ENCODE measurements at places on chromosomes 6 and 20.

DNA sequence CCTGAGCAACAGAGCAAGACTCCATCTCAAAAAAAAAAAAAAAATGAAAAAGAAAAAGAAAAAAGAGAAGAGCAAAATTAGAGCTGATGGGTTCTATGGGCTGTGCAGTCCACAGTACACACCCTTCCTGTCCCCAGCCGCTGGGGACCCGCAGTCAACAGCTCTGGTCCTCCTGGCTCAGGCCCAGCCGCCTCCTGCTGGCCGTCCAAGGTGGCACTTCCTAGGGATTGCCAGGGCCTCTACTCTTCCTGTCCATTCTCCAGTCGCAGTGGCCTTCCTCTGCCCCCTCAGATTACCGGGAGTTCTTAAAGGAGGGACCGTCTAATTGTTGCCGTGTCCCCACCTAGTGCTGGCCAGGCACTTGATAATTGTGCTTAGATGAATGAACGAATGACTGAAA is 41.7 kb downstream of the TMEM242 start:
- peak; percentile 18 for DNase-seq

- peak; percentile 82 for DNase-seq
Measured at GRCh38 chr6:106512048-106512967, 117.0 kb downstream of the RTN4IP1 start.

DNA sequence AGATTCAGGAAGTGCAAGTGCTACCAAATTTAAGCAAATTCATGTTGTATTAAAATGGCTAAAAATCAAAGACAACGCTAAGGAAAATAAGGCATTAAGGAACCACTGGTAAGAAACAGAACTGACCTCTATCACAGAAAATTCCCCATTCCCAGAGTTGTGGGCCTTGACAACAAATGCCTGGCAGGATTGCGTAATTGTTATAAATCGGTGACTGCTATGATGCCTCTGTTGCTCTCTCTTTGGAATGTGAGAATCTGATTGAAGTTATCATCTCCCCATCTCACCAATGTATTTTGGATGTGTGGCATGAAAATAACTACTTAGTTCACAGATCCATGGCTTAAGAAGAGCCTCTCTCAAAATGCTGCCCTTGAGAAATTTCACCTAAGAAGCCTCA is 257.3 kb downstream of the OGFRL1 start:
- no peak for DNase-seq

DNA sequence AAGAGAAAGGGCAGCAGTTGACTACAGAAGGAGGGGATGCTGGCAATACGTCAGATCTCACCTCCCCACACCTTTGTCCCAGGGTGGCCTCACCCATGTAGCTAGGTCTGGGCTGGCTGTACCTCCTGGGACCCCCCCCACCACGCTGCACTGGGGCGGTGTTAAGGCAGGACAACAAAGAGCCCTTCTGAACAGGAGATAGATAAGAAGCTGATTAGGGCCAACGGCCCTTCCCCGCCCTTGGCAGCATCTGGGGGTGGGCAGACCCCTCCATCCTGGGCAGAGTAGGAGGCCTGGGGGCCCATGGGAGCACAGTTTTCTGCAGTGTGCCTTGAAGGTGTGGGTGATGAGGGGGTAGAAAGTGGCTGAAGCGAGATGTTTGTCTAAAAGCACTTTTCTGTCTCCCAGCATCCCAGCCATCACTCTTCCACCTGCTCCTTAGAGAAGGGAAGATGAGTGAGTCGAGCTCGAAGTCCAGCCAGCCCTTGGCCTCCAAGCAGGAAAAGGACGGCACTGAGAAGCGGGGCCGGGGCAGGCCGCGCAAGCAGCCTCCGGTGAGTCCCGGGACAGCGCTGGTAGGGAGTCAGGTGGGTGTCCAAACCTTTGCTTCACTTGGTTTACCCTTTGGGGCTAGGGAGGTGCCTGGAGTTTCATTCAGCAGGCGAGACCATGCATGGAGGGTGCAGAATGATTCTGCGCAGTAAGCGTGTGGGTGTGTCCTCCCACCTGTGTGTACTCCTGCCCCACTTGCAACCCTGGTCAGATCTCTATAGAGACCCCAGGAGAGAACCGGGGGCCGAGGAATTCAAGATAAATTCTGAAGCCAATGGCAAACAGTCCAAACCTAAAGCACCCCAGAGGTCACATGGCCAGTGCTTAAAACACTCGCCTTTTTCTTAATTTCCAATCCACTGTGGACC is 3.9 kb downstream of the HMGA1 start:
- no peak for DNase-seq

GRCh38 chr6:16316741-16317251 is 78.4 kb downstream of the GMPR start:
- DNase-seq = no peak

GRCh38 chr20:14720251-14720650 is 382.8 kb upstream of the FLRT3 start:
- no peak for DNase-seq

DNA sequence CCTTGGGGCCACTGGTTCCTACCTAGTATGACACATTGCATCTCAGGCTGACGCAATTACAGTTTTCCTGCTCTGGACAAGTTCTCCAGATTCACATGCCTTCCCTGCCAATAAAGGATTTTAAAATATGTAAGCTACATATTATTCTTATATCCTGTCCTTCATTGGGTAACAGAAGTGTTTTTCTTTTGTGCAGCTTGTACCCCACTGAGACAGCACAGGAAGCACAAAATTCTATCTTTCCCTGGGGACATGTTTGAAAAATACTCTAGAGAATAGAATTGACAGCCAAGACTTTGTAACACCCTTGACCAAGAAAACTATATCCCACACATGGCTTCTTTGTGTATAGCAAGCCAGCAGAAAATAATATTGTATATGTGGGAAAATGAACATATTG is 456.8 kb downstream of the MAFB start:
- no peak for DNase-seq

DNA sequence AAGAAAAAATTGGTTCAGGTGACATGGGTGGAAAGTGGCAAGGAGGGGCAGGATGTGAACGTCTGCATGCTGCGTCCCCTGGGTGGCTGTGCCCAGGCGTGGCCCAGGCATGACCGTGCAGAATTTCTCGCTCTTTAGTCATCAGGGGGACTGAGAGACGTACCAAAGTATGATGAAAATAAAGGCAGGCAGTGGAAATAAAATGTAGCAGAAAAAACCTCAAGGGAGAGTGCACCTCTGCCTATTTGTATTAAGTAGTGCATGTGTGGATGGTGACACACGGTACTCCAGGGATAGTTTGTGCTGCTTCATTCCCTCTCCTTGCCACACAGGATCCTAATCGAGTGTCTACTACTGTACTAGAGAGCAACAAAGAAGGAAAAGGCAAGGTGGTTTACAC is 81.1 kb downstream of the ATP9A start:
- DNase-seq = no peak

GRCh38 chr6:109768485-109768884 is 77.4 kb downstream of the FIG4 start:
- no peak for DNase-seq

GRCh38 chr6:11064836-11065235 is 20.7 kb upstream of the ELOVL2 start:
- no peak for DNase-seq

GRCh38 chr20:37342231-37343177 is 3.4 kb upstream of the SRC start:
- no peak for DNase-seq

GRCh38 chr6:45350186-45350710 is 22.1 kb downstream of the RUNX2 start:
- DNase-seq = no peak

GRCh38 chr6:81455641-81456040 is 296.8 kb downstream of the TENT5A start:
- no peak for DNase-seq

- DNase-seq = no peak
Measured at GRCh38 chr6:32329141-32329540, 42.6 kb downstream of the TSBP1 start.

DNA sequence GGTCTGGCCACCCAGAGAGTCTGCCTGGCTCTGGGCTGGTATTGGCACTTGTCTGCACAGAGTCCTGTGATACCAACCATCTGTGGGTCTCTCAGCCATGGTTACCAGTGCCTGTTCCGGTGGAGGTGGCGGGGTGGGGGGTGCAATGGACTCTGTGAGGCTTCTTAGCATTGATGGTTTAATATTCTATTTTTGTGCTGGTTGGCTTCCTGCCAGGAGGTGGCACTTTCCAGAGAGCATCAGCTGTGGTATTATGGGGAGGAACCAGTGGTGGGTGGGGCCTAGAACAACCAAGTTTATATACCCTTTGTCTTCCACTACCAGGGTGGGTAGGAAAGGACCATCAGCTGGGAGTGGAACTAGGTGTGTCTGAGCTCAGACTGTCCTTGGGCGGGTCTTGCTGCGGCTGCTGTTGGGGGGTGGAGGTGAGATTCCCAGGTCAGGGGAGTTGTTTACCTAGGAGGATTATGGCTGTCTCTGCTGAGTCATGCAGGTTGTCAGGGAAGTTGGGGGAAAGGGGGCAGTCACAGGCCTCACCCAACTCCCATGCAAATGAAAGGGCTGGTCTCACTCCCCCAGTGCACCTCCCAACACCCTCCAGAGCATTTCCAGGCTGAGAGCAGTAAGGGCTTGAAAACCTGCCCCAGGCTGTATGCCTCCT is 117.5 kb downstream of the FLRT3 start:
- no peak for DNase-seq

GRCh38 chr6:159042003-159042825 is 2.6 kb downstream of the TAGAP start:
- peak; percentile 80 for DNase-seq

- no peak for DNase-seq
Measured at GRCh38 chr6:29490055-29490454, 2.3 kb upstream of the MAS1L start.

- DNase-seq = no peak
Measured at GRCh38 chr6:3329393-3330051, 70.8 kb downstream of the PSMG4 start.

DNA sequence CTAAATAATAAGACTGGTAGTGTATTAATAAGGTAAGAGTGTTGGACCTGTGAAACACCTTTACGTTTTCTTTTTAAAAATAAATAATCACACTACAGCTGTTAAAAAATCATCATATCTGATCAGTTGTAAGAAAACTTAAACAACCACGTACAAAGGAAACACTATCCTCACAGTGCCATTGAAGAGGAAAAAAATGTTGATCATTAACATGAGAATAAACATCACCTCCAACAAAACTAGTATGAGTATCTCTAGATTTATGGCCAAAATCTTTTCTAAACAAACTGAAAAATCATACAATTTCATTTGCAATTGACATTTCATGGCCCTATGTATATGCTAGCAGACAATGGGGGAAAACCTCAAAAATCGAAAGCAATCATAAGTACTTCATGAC is 590 bp downstream of the EYS start:
- DNase-seq = no peak

DNA sequence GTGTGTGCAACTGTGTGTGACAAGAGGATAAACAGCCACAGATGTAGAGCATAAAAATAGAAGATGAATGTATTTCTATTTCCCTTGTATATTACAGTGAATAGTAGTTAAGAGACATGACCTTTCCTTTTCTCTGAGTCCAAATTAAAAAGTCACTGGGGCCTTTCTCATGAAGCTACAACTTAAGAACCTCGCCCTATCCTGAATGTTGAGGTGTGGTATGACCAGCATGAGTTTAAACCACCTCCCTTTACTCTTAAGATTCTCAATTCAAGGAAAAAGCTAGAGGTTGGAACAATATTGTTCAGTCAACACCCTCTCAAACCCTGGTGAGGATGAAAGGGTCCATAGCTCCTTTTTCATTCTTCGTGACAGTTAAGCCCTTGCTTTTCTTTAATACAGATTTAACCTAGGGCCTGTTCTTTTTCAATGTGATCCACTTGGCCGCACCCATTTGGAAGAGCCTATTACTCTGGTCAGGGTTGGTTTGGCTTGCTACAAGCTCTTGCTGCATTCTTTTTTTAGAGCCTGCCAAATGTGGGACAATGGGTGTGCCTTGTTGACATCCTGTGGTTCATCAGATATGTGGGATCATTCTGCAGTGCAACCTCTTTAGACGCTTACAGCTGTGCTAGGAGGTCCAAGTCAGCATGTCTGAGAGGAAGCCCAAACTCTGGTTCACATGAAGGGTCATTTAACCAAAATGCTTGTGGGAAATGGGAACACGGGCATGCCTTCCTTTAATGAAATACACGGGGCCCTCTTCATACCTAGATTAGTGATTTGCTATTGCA is 290.0 kb downstream of the HAO1 start:
- DNase-seq = no peak

DNA sequence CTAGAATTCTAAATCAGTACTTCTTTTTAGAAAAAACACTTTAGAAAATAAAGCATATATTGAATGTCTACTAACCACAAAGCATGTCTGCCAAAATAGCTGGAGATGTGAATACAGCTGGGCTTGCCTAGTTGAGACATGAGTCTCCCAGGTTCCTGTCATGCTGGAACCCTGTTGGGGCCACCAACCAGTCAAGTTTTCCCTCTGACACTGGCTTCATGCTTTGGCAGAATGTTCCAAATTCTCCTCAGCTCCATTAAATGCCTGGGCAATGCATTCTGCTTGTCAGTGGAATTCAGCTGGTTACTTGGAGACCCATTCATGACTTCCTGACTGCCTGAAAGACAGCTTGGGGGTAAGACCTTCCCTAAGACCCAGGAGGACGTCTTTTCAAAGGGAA is 87.2 kb downstream of the PRND start:
- no peak for DNase-seq

DNA sequence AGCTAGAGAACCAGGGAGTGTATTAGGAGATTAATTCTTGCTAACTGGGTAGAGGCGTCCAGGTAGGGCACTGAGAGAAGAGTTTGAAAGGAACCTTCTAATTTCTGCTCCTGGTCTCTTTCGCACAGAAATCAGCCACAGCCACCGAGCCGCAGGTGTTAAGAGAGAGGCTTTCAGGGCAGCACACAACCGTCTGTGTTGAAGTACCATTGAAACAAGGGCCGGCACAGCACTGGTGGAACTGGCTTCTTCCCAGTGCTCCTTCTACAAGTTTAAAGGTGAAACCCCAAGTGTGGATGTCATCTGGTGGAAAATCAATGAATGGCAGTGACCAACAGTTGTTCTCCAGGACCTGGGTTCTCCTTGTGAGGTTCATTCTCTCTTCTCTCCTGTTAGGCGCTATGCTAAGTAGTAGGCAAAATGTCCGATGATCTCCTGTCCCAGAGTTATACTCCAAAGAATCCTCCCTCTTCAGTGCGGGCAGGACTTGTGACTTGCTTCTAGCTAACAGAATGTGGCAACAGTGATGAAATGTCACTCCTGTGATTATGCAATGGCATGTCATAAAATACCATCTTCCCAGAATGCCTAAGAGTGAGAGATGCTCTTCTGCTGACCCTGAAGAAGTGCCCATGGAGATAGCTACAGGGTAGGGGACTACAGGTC is 15.0 kb upstream of the RIN2 start:
- DNase-seq = no peak

GRCh38 chr6:161169696-161170095 is 104.2 kb downstream of the AGPAT4 start:
- no peak for DNase-seq

GRCh38 chr20:1622450-1622849 is 2.6 kb upstream of the SIRPB1 start:
- DNase-seq = no peak

- no peak for DNase-seq
Measured at GRCh38 chr6:108164543-108164814, 1.3 kb upstream of the NR2E1 start.
